ENCODE measurements at places on chromosomes 3 and 15.

DNA sequence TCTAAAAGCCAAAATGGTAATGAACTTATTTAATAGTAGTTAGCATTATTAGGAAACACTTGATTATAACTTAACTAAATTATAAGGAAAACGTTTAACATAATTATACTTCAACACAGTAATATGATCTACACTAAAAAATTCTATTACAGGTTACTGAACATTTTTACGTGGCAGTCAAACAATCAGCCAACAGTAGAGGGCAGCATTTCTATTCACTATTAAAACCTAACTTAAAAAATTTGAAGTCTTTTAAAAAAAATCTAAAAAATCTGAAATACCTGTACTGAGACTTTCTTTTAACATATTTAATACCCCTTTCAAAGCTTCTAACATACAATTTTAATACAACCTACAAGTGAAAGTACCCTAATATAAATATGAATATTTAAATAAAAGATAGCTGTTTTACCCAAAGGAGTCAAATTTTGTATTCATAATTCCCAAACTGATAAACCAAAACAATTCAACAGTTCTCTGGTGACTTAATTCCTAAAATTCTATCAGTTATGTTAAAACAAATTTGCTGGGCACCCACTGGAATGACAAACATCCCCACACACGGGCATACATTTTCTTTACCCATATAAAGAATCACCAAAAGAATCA lies 41.5 kb downstream of the DLG1 start:
- peak; percentile 14 for DNase-seq

DNA sequence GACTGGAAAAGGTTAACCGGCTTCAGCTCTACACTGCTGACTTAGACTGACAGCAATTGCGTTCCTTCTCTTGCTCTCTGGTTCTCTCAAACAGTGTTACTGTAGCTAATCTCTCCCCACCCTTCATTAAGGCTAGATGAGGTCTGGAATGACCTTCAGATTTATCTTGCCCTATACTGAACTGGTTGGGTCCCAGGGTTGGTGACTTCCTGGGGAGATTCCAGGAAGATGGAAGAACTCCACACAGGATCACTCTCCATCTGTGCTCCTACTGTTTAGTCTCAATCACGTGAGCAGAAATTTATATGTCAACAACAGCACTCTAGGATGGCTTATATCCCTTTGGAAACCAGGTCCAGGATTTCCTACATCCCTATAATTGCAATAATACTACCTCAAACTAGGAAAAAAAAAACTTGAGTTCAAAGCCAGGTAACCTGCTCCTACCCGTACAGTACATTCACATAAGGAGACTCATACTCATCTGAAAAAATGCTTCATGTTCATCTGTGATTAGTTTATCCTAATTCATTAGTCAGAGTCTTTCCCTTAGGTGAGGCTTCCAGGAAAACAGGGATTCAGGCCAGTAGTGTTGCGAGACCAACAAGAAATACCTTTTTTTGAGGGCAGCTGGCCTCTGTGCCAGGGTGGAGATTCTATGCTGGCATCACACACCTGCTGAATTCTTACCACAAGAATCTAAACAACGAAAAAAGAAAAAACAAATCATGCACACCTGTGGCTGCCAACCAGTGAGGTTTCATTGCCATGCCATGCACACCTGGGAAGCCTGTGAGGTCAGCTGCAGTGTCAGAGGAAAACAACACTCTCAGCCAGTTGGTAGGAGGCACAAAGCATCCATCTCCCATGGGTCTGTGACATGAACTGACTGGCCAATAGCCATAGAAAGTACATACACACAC lies 297.3 kb downstream of the MECOM start:
- no peak for DNase-seq

- no peak for DNase-seq
Observed at GRCh38 chr15:55037071-55037470, 159.7 kb downstream of the RSL24D1 start.

- DNase-seq, result no peak
Observed at GRCh38 chr3:106305127-106305526, 436.3 kb upstream of the CBLB start.

DNA sequence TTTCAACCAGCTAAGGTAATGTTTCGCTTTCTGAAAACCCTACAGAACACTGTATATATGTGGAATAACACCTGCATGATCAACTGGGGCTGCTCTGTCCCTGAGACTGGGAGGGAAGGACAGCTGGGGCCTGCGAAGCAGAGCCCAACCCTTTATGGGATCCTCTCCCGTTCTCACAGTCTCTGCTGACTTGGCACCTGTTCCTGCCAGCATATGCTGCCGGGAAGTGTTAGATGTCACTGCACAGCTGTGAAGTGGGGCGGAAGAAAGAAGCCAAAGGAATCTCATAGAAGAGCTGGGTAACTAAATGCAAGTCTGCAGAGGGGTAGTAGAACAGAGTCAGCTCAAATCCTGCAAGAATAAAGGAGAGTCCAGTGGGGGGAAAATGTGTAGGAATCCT lies 29.6 kb downstream of the LRRC3B start:
- no peak for DNase-seq

DNA sequence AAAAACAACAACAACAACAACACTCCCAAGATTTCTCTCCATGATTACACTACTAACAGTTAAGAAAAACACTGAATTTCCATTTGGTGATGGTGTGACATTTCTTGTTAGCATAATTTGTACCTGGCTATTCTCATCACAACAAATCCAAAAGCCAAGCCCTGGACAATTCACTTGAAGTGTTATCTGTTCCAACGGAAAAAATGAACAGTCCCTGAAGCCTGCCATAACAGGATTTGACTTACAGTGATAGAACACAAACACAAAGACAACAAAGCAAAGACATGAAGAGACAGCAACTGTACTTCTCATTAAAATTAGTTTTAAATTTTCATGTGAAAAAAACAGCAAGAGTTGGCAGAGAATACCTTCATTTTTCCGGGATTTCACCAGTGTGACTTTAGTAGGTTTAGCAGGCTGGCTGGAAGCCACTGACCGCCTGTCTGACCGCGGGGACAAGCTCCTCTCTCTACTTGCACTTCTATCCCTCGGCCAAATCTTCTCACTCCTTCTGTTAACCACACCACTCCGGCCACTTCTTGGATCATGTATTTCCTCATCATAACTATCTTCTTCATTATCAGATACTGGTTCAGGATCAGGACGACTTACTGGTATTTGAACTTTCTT lies 56.3 kb downstream of the TJP1 start:
- no peak for DNase-seq

DNA sequence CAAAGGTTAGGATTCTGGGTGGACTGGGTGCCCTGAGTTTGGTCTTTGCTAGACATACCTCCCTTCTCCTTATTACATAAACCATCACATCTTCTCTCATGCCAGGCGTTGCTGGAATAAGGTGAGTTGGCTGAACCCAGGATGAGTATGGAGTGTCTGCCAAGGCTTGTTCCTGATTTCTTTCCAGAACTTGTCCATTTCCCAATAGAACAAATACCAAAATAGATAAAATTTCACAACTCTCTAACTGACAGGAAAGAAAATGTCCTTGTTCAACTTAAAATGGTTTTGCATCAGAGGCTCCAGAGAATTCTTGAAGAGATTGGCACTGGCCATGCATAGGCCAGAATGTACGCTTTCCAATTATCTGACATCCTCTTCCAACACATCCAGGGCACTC lies 291.9 kb downstream of the IGSF11 start:
- DNase-seq, result no peak

DNA sequence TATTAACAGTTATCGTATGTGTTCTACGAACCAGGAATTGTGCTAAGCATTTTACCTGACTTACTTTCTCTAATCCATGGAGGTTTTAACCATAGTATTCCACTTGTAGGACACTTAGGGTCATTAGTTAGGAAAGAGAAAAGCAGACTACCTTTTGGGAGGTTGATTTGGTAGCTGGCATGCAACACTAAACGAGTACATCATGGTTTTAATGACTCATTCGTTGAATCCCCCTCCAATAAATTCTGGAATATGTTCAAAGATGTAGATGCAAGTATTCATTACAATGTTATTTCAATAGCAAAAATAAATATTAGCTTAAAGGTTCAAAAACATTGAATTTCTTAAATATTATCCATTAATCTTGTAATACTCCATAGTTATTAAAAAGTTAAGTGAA lies 162.5 kb downstream of the FMN1 start:
- no peak for DNase-seq

- no peak for DNase-seq
Observed at GRCh38 chr15:69627548-69628158, 175.0 kb downstream of the RPLP1 start.

GRCh38 chr3:102593812-102594602 lies 159.2 kb downstream of the ZPLD1 start:
- DNase-seq, result no peak

GRCh38 chr3:184593928-184594303 lies 32.3 kb downstream of the EPHB3 start:
- no peak for DNase-seq

DNA sequence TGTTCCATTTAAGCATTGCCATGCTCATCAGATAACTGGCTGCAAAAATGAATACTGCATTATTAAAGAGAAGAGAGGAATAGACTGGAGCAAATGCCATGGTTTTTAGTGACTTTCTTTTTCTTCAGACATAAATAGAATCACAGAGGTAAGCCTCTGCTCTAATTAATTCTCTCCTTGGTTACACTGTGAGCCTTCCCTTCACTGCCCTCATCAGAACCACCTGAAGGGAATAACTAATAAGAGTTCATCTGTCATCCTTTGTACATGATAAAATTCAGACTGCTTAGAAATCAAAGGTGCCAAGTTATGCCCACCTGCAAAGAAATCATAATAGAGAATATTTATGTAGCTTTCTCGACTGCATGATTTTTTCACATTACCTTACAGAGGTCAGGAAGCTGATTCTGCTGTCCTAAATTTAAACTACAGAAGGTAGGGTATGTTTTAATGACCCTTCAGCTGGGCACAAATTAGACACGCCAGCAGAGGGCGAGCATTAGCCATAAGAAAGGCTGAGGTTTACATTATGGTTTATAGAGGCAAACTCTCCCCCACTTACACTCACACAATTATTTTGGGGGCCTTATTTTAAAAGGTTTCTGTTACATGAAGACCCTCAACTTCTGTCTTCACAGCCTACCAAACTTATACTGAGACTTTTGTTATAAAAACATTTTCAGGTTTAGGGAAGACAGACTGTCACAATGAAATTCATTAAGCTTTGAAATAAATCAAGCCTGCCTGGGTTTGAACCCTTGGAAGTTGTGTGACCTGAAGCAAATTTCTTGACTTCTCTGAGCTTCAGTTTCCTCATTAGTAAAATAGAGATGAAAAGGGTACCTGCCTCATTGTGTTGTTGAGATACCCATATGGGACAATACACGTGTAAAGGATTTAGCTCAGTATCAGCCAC lies 15.3 kb upstream of the UNC13C start:
- DNase-seq, result no peak

DNA sequence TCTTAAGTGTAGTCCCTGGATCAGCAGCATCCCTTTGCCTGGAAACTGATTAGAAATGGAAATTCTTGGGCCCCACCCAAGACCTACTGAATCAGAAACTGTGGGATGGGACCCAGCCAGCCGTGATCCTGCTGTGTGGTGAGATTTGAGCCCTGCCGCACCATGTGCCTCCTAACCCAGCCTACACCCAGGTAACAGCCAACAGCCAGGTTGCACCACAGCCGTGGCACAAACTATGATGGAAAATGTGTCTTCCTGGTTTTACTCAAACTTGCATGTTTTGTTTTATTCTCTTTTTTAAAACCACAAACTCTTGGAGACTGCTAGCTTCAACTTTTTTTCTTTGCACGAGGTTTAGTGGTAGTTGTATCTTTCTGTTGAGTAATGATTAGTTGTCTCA lies 2.6 kb downstream of the LIMD1 start:
- no peak for DNase-seq

DNA sequence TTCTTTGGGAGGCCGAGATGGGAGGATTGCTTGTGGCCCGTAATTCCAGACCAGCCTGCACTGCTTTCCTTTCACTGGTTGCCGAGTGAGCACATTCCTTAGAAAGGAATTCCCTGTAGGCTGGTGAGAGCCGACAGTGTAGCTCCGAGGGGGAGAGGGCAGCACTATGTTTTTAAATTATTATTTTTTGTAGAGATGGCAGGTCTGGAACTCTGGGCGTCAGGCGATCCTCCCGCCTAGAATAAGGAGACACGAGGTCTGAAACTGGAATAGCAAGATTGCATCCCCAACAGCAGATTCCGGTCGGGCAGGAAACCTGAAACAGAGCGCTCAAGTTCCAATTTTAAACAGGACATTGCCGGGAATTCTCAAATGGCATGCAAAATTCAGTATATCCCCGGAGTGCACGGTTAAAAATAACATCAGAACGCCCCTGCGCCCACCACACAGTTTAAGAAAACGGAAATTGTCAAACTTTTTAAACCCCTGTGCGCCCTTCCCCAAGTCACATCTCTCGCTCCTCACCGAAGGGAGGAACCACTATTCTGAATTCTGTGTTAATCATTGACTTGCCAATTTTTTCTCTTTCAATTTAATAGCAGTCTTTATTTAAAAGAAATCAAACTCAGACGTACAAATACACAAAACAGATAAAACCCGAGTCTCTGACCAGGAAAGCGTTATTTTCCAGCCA lies 643 bp upstream of the RNU5B-1 start:
- no peak for DNase-seq

Measured in GM10248 (cell line).